ENCODE measurements at places on chromosomes 6 and 20.

DNA sequence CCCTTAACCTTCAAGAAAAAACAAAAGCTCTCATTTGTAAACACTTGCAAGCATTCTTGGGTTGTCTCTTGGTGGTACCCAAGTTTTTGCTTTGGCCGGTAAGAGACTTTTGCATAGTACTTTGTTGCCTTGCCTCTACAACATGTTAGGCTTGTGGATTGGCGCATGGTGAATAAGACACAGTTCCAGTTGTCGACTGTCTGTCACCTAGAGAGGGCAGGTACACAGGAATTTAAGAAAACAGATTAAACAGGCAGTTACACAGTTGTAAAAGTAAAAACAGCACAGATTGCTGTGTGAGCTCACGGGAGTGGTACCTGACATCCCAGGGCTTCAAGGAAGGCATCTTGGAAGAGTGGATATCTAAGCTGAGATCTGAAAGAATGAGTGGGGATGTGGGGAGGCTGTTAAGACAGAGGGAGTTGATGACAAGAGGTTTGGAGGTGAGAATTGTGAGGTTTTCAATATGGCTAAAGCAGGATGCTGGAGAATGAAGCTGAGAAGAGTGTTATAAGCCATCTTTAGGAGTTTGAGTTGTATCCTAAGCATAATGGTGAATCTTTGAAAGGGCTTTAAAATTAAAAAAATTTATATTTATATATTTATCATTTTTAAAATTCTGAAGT lies 19.2 kb downstream of the UTRN start:
- no peaks in the 10 kb centered on the region for H3K4me1 ChIP-seq
- H3K4me3 ChIP-seq = no peak overlapping the region
- H3K27me3 ChIP-seq = no peaks in the 10 kb centered on the region
- H3K27ac ChIP-seq = no peak overlapping the region
- peaks cover 10% of the 10 kb centered on the region for H3K36me3 ChIP-seq

- H3K27me3 ChIP-seq = no peaks in the 10 kb centered on the region
- no peak overlapping the region for H3K4me3 ChIP-seq
- DNase-seq = no peak
- H3K36me3 ChIP-seq = no peaks in the 10 kb centered on the region
These were observed 83.5 kb downstream of the SCML4 start for GRCh38 chr6:107740496-107741190.

- no peak overlapping the region for H3K27ac ChIP-seq
- no peaks in the 10 kb centered on the region for H3K4me1 ChIP-seq
- H3K4me3 ChIP-seq = no peak overlapping the region
- no peaks in the 10 kb centered on the region for H3K27me3 ChIP-seq
- H3K36me3 ChIP-seq = no peaks in the 10 kb centered on the region
These were observed 393.0 kb downstream of the PAX1 start for GRCh38 chr20:22098511-22098910.

DNA sequence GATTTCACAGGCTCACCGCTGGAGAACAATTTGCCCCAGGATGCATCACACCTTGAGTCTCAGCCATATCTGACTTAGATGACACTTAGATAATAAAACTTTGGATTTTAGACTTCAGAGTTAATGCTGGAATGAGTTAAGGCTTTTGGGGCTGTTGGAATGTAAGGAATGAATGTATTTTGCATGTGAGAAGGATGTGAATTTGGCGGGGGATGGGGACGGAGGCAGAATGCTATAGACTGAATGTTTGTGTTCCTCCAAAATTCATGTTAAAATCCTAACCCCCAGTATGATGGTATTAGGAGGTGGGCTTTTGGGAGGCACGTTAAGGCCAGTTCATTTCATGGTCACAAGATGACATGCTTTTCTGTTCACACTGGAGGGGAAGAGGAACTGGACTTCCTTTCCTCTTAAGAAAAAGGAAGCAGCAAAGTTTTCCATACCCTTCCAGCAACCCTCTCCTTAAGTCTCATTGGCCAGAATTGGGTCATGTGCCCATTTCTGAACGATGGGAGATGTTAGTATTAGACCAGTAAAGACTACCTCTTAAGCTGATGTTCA lies 5.8 kb upstream of the SRXN1 start:
- no peaks in the 10 kb centered on the region for H3K36me3 ChIP-seq
- peaks cover 36% of the 10 kb centered on the region for H3K27me3 ChIP-seq
- H3K27ac ChIP-seq = no peak overlapping the region

- H3K27ac ChIP-seq = no peak overlapping the region
- no peaks in the 10 kb centered on the region for H3K36me3 ChIP-seq
- H3K27me3 ChIP-seq = no peaks in the 10 kb centered on the region
- no peak for DNase-seq
- H3K4me3 ChIP-seq = no peak overlapping the region
These were observed 15.3 kb downstream of the HCK start for GRCh38 chr20:32067234-32067821.

GRCh38 chr6:155232848-155233247 lies 31.0 kb upstream of the CLDN20 start:
- peaks cover 32% of the 10 kb centered on the region for H3K4me1 ChIP-seq
- no peak overlapping the region for H3K27ac ChIP-seq
- H3K36me3 ChIP-seq = no peaks in the 10 kb centered on the region
- no peak for DNase-seq
- no peak overlapping the region for H3K4me3 ChIP-seq

DNA sequence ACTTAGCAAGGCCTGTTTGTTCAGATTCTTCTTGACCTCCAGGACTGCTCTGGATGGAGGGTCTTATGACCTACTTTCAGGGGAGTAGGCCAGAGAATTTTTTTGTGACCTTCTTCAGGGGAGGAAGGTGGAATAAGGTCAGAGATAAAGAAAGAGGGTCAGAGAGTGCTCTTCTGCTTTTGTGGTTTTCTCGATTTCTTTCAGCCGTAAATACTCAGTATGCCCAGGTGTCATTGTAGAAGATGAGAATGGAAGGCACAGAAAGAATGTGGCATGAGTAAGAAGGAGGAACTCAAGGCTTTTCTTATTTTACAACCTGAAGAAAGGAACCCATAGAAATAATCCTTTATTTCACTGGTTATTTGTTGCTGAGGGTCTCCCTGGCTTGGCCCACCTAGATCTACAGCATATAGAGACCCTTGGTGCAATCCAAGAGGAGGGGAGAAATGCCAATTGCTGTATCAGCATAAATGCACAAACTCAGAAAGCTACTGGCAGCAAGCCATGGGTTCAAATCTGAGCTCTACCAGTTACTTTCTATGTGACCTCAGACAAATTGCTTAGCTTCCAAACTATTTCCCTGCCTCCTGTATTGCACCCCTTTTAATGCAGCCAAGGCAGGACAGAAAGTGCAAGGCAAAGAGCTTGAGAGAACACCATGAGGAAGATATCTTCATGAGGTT lies 68.0 kb downstream of the OLIG3 start:
- no peak for DNase-seq
- H3K27me3 ChIP-seq = no peaks in the 10 kb centered on the region
- no peaks in the 10 kb centered on the region for H3K36me3 ChIP-seq
- H3K4me1 ChIP-seq = no peaks in the 10 kb centered on the region

DNA sequence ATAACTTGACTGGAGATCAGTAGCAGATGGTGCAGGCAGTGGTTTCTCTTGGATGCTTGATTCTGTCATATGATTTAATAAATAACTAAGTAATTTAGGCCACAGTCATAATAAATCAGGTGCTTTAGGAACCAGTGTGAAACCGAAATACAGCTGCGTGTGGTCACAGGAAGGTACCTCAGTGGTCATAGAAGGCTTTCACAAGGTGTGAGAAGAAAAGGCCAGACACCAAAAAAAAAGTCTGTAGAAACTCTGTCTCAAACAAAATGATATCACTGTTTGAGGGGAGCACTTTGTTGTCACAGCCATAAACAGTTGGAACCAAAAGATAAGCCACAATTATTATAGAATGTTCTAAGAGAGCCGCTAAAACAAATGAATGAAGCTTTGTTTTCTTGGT lies 56.5 kb downstream of the ARMC2 start:
- no peaks in the 10 kb centered on the region for H3K27me3 ChIP-seq
- H3K27ac ChIP-seq = no peak overlapping the region
- peaks cover 7% of the 10 kb centered on the region for H3K36me3 ChIP-seq
- H3K4me3 ChIP-seq = no peak overlapping the region
- DNase-seq = no peak
- H3K4me1 ChIP-seq = peaks cover 4% of the 10 kb centered on the region

DNA sequence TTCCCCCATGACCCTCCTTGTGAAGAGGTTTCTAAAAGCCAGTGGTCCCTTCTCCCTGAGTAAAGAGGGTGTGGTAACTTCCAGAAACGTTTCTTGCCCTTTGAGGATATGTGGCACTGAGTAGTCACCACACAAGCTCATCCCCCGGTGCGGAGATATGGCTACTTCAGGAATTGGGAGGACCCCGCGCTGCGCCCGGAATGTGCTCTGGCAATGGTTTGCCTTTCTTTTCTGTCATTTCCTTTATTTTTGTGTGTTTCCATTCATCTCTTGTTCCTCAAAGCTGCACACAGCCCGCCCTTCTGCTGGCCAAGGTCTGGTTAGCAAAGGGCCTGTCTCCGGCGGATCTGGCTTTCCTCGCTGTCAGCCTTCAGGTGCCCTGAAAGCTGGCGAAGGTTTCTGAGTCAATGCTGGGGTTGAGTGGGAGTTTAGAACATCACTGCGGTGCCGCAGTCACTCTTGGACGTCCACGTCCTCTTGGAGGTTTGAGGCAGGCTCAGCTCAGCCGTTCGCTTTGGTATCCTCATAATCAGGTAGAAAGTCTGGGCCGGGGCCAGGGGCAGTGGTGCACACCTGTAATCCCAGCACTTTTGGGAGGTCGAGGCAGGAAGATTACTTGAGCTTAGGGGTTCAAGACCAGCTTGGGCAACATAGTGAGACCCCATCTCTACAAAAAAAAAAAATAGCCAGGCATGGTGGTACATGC lies 67.2 kb downstream of the TCP11 start:
- no peaks in the 10 kb centered on the region for H3K27me3 ChIP-seq
- H3K4me1 ChIP-seq = no peaks in the 10 kb centered on the region
- H3K36me3 ChIP-seq = peaks cover 38% of the 10 kb centered on the region
- no peak overlapping the region for H3K27ac ChIP-seq
- no peak for DNase-seq

- H3K27ac ChIP-seq = no peak overlapping the region
- no peaks in the 10 kb centered on the region for H3K4me1 ChIP-seq
- H3K36me3 ChIP-seq = no peaks in the 10 kb centered on the region
- no peak overlapping the region for H3K4me3 ChIP-seq
- H3K27me3 ChIP-seq = no peaks in the 10 kb centered on the region
These were observed 40.7 kb downstream of the ZNF831 start for GRCh38 chr20:59204165-59204894.

GRCh38 chr6:45310118-45310788 lies 17.9 kb upstream of the RUNX2 start:
- no peak for DNase-seq
- no peaks in the 10 kb centered on the region for H3K27me3 ChIP-seq
- no peaks in the 10 kb centered on the region for H3K36me3 ChIP-seq
- no peak overlapping the region for H3K4me3 ChIP-seq
- H3K4me1 ChIP-seq = no peaks in the 10 kb centered on the region
- H3K27ac ChIP-seq = no peak overlapping the region

DNA sequence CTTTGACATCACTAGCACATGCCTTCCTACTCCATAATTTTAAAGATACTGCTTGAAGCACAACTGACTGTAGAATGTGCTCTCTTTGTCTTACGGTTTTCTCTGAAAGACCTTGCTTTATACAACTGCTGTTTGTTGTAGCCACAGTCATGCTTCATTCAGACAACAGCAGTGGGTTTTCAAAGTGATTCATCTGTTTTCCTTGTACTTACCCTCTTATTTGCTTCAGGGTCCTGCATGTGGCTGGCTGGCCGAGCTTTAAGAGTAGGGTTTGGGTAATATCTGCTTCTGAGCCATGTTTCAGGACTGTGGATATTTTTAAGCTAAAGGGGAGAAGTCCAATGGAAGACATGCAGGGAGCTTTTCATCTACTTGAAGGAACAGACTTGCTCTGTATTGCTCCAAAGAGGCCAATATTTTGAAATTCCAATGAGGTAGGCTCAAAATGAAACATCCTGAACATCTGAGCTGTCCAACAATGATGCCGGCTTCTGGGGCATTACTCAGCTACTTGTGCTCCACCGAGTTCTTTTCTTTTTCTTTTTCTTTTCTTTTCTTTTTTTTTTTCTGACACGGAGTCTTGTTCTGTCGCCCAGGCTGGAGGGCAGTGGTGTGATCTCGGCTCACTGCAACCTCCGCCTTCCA lies 160.2 kb upstream of the SGK1 start:
- no peaks in the 10 kb centered on the region for H3K4me1 ChIP-seq
- no peaks in the 10 kb centered on the region for H3K27me3 ChIP-seq
- no peak overlapping the region for H3K27ac ChIP-seq
- no peak for DNase-seq

DNA sequence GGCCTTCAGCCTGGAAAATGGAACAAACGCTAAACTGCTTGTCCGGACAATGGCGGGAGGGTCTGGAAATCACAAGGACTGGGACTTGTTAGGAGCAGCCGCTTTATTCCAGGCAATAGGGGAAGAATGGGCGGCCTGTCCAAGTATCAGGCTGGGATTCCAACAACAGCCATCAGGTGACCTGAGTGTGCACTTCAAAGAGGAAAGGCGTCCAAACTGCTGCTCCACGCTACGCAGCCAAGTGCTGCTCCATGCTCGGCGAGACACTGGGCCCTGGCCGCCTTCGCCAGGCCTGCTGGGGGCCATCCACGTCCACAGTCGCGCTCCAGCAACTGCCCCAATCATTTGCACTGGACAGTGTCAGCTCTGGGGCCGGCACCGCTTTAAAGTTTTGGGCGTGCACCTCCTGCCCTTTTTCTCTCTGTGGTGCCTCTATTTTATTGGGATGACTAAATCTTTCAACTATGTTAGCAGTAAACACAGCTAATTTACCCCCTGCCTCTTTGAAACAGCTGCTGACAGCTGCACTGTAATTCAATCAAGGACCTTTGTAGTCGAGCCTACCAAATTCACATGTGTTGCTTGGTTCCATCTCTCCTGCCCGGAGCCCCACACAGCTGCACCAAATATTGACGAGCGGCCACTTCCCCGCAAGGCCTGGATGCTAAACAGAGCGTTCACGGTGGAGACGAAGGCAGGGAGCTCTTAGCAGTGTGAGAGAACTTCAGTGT lies 98.3 kb downstream of the BMP7 start:
- H3K4me1 ChIP-seq = no peaks in the 10 kb centered on the region
- DNase-seq = no peak
- no peak overlapping the region for H3K4me3 ChIP-seq
- no peaks in the 10 kb centered on the region for H3K27me3 ChIP-seq
- no peaks in the 10 kb centered on the region for H3K36me3 ChIP-seq

GRCh38 chr6:31874084-31874670 lies 4.6 kb downstream of the SLC44A4 start:
- no peaks in the 10 kb centered on the region for H3K27me3 ChIP-seq
- H3K4me3 ChIP-seq = no peak overlapping the region
- no peaks in the 10 kb centered on the region for H3K36me3 ChIP-seq
- no peak for DNase-seq

GRCh38 chr6:9896806-9897205 lies 518.1 kb downstream of the TFAP2A start:
- no peak for DNase-seq
- H3K27me3 ChIP-seq = no peaks in the 10 kb centered on the region
- H3K4me3 ChIP-seq = no peak overlapping the region
- no peaks in the 10 kb centered on the region for H3K36me3 ChIP-seq

DNA sequence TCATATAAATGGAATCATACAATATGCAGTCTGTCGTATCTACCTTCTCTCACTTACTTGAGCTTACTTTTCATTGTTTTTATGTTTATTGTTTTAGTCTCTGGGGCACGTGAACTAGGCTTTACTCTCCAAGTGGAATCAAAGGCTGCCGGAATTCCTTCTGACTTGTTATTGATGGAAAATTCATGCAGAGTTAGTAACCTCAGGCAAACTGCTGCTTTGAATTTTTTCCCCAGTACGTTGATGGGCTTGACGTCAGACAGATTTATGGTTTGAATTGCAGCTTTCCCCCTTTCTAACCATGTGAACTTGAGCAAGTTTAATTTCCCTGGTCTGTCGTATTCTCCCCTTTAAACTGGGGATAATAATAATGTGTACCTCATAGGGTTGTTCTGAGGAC lies 68.6 kb downstream of the ZDHHC14 start:
- no peaks in the 10 kb centered on the region for H3K36me3 ChIP-seq
- no peak overlapping the region for H3K27ac ChIP-seq
- DNase-seq = no peak
- H3K4me3 ChIP-seq = no peak overlapping the region
- no peaks in the 10 kb centered on the region for H3K27me3 ChIP-seq
